Tibial nerve (tissue), 4 donors: ENCODE measurements at places on chromosomes 7 and 10.

DNA sequence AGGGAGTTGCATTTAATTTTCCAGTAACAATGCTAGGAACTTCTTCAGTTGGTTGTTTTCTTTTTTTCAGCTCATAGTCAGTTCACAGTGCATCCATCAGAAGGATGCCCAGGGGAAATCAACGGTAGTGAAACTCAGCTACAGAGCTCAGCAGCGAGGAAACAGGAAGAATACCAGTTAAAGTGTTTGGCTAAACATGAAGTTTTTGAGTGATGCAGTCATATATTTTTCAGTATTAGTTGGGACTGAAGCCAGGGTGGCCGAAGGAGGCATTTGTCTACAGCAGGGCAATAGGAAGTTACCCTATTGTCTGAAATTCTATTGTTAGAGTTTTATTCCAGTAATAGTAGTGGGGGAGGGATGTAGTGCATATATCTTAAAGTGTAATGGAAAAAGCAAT is 45.3 kb upstream of the MALRD1 start:
- no peaks in the 10 kb centered on the region for H3K27me3 ChIP-seq
- no peaks in the 10 kb centered on the region for H3K4me1 ChIP-seq
- H3K4me3 ChIP-seq: no peak overlapping the region
- H3K36me3 ChIP-seq: no peaks in the 10 kb centered on the region
- DNase-seq: no peak
- H3K27ac ChIP-seq: no peak overlapping the region

DNA sequence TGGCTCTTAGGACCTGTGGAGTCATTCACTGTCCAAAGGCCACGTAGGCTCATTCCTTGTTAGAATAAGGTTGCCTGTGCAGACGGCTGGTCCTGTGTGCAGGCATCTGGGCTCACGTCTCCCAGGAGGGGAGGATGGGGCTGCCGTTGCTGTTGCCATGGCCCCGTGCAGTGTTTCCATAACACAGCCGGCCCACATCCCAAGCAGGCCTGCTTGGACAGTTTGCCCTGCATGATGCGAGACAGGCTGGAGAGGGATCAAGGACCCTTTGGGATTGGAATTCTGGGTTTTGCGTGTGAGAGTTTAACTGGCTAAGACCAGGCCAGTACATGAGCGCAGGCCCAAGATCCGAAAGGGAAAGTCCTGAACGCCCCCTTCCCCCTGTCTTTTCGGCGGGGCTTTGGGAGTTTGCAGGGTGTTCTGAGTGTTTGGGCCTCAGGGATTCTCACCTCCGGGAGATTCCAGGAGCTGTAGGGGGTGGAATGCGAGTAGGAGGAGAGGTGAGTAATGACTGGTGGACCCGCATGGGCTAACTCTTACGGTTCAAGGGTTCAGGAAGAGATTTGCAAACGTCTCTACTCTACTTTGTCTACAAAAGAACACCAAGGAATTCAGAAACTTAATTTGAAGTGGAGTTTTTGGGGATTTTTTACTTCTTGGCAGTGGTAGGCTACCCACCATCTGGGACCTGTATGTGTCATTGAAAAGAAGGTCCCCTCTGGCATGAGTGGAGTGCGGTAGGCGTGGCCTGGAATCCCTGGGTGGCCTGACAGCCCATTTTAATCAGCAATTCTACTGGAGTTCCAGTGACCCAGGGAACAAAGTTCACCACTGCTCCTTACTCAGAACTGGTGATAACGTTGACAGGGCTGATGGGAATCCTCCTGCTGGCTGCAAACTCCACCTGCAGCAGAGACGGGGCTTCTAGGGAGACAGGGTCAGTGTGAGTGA is 125.4 kb downstream of the ITIH5 start:
- no peaks in the 10 kb centered on the region for H3K27me3 ChIP-seq
- H3K4me1 ChIP-seq: no peaks in the 10 kb centered on the region
- H3K4me3 ChIP-seq: no peak overlapping the region
- no peak for DNase-seq
- H3K36me3 ChIP-seq: no peaks in the 10 kb centered on the region

DNA sequence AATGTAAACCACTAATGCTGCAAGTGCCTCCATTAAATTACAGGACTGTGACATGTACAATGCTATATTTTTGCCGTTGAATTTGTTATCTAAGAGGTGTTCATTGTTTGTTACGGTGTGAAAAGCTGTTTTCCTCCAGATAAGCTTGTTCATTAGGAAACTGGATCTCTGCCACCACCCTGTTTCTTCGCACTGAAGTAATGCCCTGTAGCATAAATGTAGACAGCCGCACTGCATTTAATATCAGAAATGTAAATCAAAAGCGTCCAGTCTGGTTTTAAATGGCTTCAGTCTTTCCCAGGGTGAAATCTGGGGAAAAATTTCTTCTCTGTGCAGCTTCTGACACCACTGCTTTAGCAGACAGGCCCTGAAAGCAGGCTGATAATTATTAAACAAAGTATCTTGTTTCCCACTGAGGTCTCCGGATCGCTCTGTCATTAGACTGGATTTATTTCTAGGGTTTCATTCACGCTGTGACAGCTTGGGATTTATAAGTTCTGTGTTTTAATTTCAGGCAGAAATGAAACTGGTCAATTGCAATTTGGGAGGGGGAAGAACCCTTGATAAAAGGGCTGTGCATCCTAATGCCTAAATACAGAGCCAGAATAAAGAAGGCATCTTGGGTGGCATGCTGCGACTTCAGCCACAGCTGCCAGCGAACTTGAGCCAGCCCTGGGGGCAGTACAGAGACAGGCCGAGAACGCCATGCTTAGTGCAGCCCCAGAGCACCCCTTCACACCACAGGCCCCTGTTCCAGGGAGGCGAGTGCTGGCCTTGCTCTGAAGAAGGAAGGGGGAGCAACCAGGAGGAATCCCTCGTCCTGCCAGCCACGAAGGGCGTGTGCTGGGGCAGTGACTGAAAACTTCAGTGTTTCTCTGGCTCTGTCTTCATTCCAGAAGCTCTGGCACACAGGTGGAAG is 547.7 kb upstream of the GALNT17 start:
- H3K27me3 ChIP-seq: no peaks in the 10 kb centered on the region
- DNase-seq: no peak
- H3K36me3 ChIP-seq: no peaks in the 10 kb centered on the region

- H3K4me3 ChIP-seq: no peak overlapping the region
- no peak for DNase-seq
- no peak overlapping the region for H3K27ac ChIP-seq
- H3K36me3 ChIP-seq: no peaks in the 10 kb centered on the region
- H3K4me1 ChIP-seq: no peaks in the 10 kb centered on the region
Observed at GRCh38 chr10:126006906-126007305, 110.5 kb downstream of the FANK1 start.

- DNase-seq: no peak
- no peaks in the 10 kb centered on the region for H3K4me1 ChIP-seq
- no peaks in the 10 kb centered on the region for H3K36me3 ChIP-seq
- H3K27ac ChIP-seq: no peak overlapping the region
Observed at GRCh38 chr10:43698156-43698555, 49.5 kb upstream of the ZNF32 start.
